ENCODE measurements at places on chromosomes 12 and 14.

GRCh38 chr12:124927201-124928094 is 13.0 kb upstream of the UBC start:
- peak; percentile 98 for DNase-seq

GRCh38 chr12:55744340-55745030 is 1.6 kb downstream of the GDF11 start:
- DNase-seq: no peak

- DNase-seq: no peak
Measured at GRCh38 chr12:55844961-55845360, 2.2 kb upstream of the MMP19 start.

DNA sequence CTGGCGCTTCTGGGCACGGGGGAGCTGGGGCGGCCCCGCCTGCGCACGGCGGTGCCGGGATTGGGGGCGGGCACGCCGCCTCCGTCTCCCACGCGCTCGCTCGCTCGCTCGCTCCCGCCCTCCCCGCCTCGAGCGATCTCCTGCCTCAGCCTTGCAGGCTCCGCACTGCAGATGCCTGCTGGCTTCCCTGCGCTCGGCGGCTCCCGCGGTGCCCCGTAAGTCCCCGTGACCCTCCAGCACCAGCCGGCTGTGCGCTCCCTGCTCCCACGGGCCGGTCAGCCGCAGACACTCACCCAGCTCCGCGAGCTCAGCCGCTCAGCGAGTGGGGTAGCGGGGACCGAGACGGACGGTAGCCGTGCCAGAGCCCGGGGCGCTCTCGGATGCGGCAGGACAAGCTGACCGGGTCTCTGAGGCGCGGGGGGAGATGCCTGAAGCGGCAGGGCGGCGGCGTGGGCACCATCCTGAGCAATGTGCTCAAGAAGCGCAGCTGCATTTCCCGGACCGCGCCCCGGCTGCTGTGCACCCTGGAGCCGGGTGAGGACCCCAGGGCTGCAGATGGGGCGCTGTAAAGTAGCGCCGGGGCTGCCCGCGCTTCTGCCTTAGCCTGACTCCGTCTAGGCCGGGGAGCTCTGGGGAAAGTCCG is at the start of gene TBC1D30:
Gene TBC1D30 (plus strand): TSS at position 148 of the 643 bp plus-strand sequence. CDS start 233 bp downstream, at position 381.
- no peak for DNase-seq

GRCh38 chr12:22431693-22432251 is 97.3 kb upstream of the ST8SIA1 start:
- DNase-seq: no peak

- DNase-seq: no peak
Measured at GRCh38 chr12:44968965-44969364, 81.9 kb downstream of the DBX2 start.

DNA sequence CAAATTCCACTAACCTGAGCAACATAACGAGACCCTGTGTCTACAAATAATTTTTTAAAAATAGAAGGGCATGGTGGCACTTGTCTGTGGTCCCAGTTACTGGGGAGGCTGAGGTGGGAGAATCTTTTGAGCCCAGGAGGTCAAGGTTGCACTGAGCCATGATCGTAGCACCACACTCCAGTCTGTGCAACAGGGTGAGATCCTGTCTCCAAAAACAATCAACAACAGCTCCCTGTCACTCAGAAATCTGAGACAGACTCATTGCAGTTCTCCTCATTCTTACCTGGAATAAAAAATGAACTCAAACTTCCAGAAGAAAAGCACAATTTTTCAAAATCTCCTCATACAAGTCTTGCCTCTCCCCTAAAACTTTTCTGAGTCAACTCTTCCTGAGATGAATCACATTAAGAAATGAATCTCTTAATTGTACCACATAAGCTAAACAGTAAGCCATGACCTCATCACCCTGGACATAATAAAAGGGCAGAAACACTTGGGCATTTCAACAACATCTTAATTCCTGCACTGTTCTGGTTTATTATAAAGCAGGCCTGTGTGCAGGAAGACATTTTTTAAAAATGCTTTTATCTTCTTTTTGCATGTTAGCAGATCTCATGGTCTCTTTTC is 214.3 kb upstream of the CDKN3 start:
- no peak for DNase-seq

GRCh38 chr14:23702656-23703426 is 66.7 kb downstream of the DHRS2 start:
- no peak for DNase-seq

GRCh38 chr12:110639336-110640141 is 25.6 kb downstream of the TCTN1 start:
- no peak for DNase-seq

DNA sequence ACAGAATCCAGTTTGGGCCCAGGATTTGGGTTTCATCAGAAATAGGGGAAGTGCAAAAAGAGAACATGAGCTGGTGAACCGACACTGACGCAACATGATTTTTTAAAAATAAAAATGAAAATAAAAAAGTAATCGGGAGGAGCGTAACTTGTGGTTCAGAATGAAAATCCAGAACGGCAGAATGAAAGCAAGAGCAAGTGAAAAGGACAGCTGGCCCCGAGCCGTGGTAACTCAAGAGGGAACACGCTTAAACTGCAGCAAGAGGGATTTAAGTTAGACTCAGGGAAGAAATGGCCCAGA is 1.6 kb downstream of the SLC6A12 start:
- no peak for DNase-seq

DNA sequence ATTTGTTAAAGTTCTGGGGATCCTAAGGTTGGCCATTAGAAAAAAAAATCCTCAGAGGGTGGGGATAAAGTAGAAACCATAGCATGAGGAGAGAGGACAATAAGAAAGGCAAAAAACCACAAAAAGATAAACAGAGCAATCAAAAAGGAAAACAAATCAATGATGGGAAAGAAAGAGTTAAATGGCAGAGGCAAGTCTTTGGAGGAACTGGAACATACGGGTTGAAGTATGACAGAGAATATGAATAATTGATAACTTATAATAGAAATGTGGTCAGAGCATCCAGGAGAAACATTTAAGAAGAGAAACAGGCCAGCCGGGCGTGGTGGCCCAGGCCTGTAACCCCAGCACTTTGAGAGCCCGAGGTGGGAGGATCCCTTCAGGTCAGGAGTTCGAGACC is 17.8 kb upstream of the SALL2 start:
- DNase-seq: no peak

GRCh38 chr14:91327661-91328312 is 83.3 kb upstream of the GPR68 start:
- DNase-seq: no peak

- no peak for DNase-seq
Measured at GRCh38 chr12:101204602-101205304, 5.3 kb downstream of the SLC5A8 start.

DNA sequence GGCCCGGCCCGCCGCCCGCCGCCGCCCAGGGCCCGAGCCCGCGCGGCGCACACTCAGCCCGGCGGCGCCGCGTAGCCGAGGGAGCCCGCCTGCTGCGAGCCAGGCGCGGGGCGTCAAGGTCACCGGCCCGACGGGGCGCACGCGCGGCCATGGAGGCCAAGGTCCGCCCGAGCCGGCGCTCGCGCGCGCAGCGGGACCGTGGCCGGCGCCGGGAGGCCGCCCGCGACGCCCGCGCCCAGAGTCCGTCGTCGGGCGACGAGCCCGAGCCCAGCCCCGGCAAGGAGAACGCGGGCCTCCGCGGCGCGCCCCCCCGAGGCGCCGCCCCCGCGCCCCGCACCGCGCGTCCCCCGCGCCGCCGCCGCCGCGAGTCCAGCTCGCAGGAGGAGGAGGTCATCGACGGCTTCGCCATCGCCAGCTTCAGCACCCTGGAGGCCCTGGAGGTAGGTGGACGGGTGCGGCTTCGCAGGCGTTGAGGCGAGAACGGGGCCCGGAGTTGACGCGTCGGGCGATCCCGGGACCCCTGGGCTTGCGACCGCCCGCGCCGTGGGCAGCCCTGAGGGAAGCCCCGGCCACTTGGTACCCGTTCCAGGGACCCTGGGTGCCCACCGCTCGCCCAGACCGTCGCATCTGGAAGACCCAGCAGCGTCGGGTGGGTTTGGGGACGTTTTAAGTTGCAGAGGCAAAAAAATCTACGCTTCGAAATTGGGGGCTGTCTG is 629 bp downstream of the FBRSL1 start:
- DNase-seq: peak; percentile 32

DNA sequence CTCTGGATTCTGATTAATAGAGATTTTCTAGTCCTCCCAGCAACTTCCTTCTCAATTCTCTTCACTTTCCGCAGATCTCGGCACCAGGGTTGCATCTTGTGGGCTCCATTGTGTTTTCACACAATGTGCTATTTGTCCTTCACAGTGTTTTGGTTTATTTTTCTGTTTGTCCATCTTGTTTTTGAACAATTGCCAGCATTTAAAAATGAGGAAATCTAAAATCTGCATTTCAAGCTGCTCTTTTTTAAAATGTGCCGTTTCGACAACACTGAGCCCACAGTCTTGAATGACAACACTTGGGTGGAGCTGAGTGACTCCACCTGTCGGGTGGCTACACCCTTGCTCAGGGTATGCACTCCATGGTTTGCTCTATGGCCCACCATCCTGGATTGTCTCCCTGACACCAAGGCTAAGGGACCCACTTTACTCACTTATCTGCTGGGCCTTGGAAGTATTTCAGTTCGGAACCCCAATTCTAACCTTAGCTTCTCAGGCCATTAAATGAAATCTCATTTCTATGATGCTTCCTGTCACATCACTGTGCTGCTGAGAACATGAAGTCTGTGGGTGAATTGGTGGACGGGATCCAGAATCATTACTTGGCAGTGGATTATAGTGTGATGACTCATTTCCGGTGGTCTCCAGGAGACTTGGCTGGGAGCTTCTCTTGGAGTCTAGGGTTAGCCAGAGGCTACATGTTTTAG is 3.4 kb upstream of the MYRFL start:
- no peak for DNase-seq

DNA sequence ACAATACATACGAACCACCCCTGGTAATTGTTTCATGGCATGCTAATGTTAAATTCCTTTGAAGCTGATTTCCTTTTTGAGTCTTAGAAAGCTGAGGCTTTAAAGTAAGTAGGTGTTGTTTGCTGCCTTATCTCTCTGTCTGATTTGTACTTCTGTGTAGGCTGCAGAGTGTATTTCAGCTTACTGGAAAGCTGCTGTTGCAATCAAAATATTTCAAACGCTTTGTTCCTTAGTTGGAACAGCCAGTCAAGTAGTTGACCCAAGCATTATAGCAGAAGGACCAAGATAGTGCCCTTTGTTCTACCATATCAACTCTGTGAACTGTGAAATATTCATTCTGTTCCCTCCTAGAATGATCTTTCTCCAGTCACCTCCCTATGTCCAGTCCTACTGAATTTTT is 3.1 kb downstream of the PKP2 start:
- peak; percentile 94 for DNase-seq

- no peak for DNase-seq
Measured at GRCh38 chr12:117036547-117036946, 62.7 kb downstream of the TESC start.

GRCh38 chr14:21106498-21107282 is 5.8 kb downstream of the TMEM253 start:
- DNase-seq: peak; percentile 69

DNA sequence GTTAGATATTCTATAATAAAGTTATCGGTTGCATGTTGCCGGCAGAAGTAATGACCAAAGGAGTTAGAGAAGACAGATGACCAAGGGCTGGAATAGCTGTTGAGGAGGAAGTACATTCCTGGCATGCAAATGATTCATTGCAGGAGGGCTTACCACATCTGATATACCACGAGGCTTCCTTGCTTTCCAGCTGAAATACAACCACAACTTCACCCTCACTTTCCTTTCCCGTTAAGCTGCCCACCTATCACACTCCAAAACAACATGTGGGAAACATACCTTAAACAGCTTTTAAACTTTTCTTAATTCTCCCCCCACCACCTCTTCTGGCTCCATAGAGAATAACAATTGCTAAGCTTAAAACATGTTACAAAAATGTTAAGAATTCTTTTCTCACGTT is 594.1 kb downstream of the NRXN3 start:
- no peak for DNase-seq

GRCh38 chr14:45705940-45706534 is 453.0 kb upstream of the MIS18BP1 start:
- DNase-seq: no peak

GRCh38 chr14:101507836-101508150 is 53.5 kb upstream of the DIO3 start:
- DNase-seq: no peak

DNA sequence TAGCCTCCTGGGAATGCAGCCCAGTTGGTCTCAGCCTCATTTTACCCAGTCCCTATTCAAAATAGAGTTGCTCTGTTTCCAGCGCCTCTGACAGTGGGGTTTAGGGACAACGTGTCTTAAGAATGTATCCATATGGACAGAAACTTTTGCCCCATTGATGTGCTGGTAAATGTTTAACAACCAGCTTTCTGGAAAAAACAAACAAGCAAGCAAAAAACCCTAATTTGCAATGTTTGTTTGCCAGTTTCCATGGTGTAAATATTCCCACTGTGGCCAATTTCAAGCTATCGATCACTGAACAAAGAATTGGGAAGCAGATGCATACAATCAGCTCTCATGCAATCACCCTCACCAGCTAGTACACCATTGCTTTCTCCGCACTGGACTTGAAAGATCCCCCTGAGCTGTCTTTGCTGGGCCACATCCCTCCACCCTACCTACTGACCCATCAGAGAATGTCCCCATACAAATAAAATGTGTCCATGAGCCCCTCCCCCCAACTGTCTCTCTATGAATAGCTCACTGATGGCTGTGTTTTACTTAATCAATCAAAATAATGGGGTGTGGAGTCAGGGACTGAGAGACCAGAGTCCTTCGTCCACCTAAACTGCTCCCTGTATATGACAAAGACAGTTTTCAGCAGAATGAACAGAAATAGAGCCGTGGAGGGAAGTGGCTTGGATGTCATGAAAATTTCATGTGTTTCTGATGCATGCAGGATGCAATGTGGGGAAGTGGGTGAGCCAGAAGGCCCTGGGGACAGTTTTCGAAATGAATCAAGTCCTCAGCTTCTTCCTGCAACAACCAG is 40.8 kb downstream of the CCDC60 start:
- no peak for DNase-seq

DNA sequence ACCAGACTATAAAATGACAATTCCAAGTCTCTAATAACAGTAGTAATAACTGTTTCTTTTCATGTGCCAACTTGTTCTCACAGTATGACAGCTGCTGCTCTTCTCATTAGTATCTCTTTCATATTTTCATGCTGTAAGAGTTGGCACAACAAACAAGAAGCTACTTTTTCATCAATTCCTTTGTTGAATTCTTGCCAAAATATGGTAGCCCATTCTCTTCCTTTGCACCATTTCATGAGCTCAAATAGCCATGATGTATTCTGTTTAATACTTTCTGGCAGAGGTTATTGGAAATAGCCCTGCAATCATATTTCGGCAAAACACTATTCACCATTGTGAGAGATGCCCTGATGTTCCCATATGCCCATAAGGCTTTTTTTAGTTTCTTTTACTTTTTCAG is 1100.7 kb downstream of the TRHDE start:
- DNase-seq: no peak

DNA sequence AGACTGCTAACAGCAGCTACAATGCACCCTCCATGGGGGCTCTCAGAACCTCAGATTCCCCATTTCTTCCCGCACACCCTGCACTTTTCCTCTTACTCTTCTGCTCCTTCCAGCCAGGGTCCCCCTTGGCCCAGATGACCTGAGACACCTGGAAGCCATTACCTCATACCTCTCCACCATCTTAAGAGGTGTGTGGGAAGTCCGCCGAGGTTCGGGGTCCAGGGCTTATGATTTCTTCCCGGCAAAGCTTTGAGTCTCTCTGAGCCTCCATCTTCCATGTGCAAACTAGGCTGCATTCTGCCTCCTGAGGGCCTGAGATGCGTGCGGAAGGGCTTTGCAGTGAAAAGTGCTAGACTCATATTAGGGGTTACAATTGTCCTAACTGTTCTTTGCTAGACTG is 5.3 kb downstream of the GSC start:
- DNase-seq: no peak
